Aortic smooth muscle cell (primary cell): ENCODE measurements at places on chromosomes 1 and 21. TPM values are rescaled to one million over a fixed set of nuclear protein-coding genes. Genes with fewer than 3 reads are reported as not detected.

The CCDC185 gene
- not detected in 2 replicates for total RNA-seq

The KRTAP19-1 gene
- not detected in 2 replicates for total RNA-seq

The KCNK1 gene
- 3.9 and 6.3 TPM in 2 replicates for total RNA-seq

The GIPC2 gene
- 0.62 and 0.92 TPM in 2 replicates for total RNA-seq

The SPATA46 gene
- total RNA-seq = not detected in 2 replicates

The SLC19A1 gene
- 2.4 and 3.2 TPM in 2 replicates for total RNA-seq

The LHX8 gene
- total RNA-seq = not detected in 2 replicates

The CACNA1S gene
- total RNA-seq = not detected in 2 replicates

The G0S2 gene
- total RNA-seq = 12.8 and 22.5 TPM in 2 replicates

The SLC6A9 gene
- total RNA-seq = 5.1 and 5.3 TPM in 2 replicates
